GM23248 (cell line): ENCODE measurements at places on chromosomes 2 and 18.

DNA sequence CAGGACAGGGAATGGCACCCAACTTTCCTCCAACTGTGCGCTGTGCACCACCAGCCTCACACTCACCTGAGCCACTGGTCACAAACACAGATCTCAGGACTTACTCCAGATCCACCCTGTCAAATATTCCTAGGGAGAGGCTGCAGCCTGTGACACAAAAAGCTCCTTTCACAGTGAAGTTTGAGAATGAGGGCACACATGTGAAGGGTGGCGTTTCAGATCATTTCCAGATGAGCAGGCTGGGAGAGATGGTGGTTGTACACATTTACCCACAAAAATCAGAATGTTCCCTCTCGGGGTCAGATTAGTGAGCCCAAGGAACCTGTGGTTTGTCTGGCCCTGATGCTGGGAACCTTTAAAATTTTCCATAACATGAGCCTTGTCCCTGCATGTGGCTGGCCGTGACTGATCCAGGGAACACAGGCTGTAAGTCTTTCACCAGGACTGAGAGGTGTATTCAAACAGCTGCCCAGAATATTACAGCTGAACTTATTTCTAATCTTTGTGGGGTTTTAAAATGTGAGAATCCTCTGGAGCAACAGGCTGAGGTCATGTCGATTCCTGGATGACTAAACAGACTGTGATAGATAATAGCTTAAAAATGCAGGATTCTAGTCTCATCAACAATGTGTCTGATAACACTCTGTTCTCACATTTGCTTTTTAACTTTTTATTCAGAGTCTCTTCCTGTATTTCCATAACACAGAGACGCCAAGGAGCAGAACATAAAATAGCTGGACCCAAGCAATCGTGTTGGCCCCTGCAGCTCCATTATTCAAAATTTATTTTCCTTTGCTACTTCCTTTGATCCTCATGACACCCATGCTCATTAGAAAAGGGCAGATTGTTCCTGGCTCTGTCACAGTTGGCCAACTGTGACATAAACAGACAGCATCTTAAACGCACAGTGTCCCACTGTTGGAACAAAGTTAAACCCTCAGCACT is 35.5 kb downstream of the IL1R2 start:
- DNase-seq = peak; percentile 92

- DNase-seq = peak; percentile 57
Measured at GRCh38 chr2:46306330-46306751, 9.1 kb downstream of the EPAS1 start.

DNA sequence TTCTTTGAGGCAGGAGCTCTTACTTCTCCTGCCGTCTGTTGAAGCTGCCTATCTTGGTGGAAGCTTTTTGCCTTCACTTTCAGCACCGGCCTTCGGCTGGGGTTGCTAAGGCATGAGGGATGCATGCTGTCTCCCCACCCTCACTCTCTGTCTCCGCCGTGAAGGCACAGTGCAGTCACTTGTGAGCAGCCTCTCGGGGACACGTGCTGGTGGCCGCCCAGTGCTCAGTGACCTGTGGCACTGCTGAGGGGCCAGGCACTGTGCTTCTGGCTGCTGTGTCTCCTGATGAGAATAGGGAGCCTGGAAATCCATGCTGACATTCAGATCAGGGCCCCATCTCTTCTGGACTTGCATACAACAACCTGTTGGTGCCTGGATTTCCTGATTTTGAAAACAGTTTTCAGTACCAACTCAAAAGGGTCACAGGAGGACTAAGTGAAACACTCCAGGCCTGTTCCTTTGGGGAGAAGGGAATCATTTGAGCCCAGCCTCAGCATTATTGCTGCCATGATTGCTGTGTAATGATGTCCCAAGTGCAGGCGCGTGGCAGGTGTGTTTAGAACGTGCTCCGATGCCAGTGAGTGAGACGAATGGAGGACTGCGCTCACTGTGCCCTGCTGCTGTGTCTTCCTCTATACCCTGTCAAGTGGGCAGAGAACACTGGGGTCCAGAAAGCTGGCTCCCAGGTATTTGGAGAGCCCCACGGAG is 218.1 kb downstream of the SEPTIN10 start:
- DNase-seq = no peak

GRCh38 chr18:25075331-25075730 is 276.6 kb downstream of the ZNF521 start:
- no peak for DNase-seq

- peak; percentile 50 for DNase-seq
Measured at GRCh38 chr2:147161746-147162145, 683.1 kb upstream of the ACVR2A start.

GRCh38 chr2:25307949-25308557 is 33.7 kb downstream of the DNMT3A start:
- no peak for DNase-seq

- peak; percentile 8 for DNase-seq
Measured at GRCh38 chr2:151097895-151098294, 163.8 kb downstream of the RBM43 start.

DNA sequence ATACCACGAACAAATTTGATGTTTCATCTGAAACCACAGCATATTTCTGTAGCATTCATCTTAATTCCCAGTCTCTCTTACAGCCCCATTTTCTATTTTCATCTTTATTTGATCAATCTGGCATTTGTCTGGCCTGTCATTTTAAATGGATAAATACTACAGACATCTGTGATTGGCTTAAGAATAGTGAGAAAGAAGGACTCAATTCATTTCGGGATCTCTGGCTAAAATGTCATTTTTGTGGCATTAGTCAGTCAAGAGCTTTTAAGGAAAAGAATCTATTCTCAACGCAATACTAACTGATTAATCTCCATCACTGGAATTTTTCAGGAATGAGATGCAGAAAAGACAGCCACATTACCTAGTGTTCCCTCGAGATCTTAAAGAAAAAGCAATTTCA is 585.9 kb downstream of the IRS1 start:
- peak; percentile 75 for DNase-seq

DNA sequence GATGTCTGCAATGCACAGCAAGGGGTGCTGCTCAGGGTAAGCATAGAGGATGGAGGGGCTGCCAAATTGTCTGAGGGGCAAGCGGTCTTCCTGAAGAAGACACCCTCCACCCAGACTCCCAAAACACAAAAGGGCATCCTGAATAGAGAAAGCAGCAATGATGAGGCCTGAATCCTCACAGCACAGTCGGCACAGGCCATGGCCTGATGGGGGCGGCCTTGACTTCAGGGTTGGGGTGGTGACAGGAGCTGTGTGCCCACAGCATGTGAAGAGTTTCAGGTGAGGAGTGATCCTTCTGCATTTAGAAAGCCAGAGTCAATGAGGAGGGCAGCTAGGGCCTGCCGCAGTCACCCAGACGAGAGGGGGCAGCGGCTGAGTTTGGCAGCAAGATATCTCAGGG is 159.4 kb downstream of the GALNT14 start:
- no peak for DNase-seq

GRCh38 chr2:53744395-53745065 is 23.1 kb upstream of the CHAC2 start:
- DNase-seq = peak; percentile 40

DNA sequence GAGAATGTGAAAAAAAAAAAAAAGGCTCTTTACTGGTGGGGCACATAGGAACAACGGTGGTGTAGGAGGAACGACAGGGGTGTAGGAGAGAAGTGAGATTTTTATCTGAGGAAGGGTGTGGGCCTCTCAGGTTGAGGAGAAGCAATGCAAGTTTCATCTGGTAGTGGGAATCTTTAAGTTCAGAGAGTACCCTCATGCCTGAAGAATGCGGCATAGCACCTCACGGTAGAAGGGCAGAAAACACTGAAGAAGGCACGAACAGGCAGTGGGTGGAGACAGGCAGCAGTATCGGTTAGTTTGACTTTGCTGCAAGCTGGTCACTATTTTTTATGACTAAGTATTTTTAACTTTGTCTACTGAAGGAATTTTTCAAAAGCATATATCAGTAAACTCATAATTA is 52.2 kb upstream of the TSPYL6 start:
- no peak for DNase-seq

DNA sequence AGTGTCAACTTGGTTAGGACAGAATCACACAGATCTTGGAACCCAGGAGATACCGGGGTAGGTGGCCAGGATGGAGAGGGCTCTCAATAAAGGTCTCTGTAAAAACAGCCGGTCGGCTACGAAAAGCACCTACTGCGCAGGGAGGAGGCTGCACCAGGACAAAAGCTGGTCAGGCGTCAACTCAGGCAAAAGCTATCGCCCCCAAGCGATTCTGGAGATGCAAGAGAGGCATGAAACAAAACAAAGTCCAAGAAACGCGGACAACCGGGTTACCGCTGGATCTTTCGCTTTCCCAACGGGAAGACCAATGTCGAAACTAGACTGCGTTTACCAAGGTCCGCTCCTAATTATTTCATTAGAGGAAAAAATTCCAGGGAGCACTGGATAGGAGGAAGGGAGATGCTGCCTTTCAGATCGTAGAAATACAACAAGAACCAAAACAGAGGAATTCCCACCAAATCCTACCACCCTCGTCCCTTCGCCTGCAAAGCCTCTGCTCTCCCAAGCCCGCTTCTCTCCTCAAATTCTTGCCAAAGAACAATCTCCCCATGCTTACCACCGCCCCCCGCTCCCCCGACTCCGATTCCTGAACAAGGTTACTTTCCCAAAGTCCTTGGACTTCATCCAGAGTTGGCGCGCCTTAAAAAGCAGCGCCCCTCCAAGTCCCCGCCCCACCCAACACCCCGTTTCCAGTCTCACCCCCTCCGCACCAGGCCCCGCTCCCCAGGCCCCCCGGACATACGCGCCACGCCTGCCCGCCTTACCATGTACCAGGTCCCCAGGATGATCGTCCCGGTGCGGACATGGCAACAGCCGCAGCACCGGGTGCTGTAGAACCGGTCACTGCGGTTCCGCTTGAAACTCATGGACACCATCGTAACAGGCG is 539 bp downstream of the LAPTM4A start:
- peak; percentile 81 for DNase-seq

- peak; percentile 56 for DNase-seq
Measured at GRCh38 chr2:71631411-71631931, 178.1 kb downstream of the DYSF start.

GRCh38 chr2:147330925-147331324 is 513.9 kb upstream of the ACVR2A start:
- DNase-seq = no peak

DNA sequence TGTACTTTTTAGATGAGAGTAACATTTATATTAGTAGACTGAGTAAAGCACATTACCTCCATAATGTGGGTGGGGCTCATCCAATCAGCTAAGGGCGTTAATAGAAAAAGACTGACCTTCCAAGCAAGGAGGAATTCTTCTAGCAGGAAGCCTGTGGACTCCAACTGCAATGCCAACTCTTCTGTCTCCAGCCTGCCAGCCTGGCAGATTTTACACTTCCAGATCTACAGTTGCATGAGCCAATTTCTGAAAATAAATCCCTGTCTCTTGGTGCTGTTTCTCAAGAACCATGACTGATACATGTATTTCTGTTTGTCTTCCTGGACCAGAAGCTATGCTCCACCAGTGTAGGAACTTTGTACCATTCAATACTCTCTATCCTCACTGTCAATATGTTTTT is 69.0 kb upstream of the LMAN1 start:
- DNase-seq = no peak

DNA sequence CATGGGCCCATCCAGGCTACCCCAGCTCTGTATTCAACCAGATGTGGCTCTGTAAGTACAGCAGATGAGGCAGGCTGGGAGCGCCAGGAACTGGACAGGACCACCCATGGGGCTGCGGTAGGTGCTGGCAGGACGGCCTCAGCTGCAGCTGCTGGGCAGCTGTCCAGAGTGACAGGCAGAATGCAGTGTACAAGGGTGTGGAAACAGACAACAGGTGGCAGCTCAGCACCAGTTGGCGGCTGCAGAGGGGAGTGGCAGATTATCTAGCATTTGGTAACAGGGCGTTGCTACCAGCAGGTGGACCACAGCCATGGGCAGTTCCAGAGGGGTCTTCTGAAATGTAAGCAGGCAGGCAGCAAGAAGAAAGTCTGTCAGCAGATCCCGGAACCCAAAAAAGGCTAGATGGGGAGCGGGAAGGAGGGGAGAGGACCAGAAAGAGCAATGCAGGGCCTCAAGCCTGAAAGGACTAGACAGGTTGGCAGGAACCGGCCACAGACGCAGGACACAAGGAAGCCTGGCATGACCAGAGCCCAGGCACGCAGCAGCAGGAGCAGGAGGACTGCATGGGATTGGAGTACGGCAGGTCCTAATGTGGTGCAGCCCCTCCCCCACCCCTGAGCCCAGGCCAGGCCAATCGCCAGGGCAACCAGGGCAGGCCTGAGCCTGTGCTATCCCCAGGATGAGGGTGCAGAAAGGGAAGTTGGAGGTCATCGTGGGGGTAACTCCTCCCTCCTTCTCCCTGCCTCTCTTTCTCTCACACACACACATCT is 24.7 kb downstream of the PKDCC start:
- no peak for DNase-seq

DNA sequence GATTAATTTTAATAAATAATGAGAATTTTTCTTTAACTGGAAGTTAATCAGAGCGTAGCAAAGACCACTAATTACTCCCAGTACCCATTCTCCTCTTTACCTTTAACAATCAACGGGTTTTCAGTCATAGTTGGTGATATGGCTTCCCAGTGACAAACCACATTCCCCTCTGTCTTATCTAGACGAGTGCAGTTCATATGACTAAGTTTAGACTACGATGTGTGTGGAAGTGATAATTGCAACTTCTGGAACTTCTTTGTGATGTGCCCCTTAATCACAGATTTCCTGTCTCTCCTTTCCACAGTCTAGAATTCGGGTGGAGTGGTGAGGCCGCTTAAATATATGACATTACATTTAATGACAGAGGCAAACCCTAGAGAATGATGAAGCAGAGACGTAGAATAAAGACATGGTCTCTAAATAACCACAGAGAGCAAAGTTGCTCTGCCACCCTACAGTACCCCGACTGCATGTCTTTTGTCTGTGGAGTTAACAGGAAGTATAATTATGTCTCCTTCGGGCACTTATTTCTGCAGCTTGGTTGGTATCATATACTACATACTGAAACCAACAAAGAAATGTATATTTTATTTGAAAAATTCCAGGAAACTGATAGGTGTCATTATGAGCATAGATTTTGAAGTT is 693.3 kb upstream of the CDH7 start:
- DNase-seq = no peak

GRCh38 chr2:201759567-201759966 is 21.2 kb downstream of the ALS2 start:
- no peak for DNase-seq

- no peak for DNase-seq
Measured at GRCh38 chr2:150008901-150009300, 421.3 kb upstream of the MMADHC start.

- no peak for DNase-seq
Measured at GRCh38 chr2:15158100-15158499, 403.0 kb downstream of the NBAS start.

GRCh38 chr2:143460382-143460781 is 331.2 kb downstream of the ARHGAP15 start:
- DNase-seq = no peak

DNA sequence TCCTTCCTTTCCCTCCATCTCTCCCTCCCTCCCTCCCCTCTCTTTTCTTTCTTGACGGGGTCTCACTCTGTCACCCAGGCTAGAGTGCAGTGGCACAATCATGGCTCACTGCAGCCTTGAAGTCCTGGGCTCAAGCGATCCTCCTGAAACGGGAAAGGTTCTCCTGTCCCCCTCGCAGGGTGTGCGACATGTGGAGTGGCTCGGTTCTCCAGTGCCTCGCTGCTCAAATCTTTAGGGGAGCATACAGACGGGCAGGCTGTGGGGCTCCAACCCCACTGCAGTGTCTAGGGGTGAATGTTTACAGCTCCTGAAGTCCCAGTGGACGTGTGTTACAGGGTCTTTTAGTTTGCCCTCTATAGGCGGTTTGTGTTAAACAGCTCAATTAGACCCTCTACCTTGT is 74.0 kb downstream of the MEX3C start:
- DNase-seq = no peak
